ENCODE measurements at places on chromosomes 5 and 9. TPM values are rescaled to one million over a fixed set of nuclear protein-coding genes. Genes with fewer than 3 reads are reported as not detected.

DNA sequence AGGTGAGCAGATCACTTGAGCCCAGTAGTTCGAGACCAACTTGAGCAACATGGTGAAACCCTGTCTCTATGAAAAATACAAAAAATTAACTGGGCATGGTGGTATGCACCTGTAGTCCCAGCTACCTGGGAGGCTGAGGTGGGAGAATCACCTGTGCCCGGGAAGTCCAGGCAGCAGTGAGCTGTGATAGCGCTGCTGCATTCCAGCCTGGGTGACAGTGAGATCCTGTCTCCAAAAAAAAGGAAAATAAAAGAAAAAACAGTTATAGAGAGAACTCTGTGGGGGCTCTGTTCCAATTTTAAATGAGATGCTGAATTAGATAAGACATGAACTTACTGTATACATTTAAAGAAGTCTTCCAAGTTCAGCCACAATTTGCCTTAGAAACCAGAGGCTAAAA, 44.2 kb downstream of the SLC38A9 start:
- no peak for DNase-seq

DNA sequence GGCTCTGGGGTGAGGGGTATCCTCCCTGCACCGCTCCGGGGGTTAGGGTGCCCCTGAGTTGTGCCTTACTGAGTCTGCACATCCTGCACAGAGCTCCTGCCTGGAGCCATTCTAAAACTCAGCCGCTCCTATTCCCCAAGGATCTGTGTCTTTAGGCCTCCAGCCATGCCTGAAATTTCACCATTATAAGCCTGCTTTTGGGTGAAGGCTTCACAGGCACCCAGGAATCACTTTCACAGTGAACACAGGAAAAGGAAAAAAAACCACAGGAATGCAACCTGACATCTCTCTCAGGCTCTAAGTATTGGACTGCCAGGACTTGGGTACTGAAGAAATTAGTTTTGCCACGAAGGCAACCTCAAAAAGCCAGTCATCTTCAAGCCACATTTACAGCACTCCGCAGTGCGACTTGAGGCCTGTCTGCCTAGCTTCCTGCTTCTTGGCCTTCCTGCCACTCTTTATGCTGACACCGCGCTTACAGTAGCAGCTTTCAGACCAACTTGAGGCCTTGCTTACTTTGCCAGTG, 30.9 kb downstream of the GALNT10 start:
- peak; percentile 42 for DNase-seq

MCIDAS gene
- 2.7 TPM for total RNA-seq

DNA sequence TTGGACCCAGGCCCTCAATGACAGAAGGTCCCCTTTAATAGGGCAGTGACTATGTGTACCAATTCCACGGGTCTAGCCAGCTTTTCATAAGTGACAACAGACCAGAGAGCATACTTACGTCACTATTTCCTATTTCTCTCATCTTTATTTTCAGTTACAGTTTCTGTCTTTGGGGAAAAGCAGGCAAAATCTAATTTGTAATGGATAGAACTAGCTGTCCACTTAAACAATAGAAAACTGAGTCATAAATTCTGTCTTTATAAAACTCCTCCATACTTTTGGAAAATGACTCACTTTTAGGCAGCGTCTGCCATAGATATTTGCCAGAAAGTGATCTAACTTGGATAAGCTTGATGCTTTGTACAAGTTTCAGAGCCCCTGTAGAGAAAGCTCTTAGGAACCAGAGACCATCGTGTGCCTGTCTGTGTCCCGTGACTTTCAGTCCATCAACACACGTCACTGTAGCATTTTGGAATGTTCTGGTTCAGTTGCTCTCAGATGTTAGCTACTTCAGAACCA, 101.9 kb downstream of the F2RL2 start:
- DNase-seq, result no peak

DNA sequence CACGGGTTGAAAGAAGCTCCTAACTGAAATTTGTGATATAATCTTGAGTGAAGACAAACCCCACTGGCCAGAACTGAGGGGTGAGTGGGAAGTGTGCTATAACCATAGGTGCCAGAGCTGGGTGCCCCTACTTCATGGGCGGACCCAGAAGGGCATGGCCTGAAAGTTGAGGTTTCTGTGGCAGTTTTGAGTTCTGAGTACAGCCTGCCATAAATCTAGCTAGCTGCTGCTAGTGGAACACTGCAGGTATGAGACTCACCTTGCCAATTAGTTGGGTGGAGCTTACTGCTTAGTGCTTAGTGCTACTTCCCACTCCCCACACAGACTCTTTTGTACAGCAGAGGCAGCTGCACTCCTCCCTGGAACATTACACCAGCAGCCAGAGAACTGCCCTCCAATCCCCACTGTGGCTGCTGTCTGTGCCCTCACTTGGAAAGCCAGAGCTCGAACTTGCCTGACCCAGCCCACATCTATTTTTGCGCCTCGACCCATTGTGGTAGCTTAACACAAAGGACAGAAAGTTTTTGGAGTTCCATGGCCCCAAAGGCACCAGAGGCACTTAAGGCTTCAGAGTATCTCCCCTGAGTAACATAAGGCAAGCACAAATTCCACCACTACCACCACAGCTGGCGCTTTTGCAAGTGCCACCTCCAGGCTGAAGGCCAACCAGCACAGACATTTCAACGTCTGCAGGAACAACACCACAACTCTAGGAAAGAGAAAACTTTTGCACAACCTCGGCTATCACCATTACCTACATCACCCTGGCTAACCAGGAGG, 27.1 kb upstream of the PTGER4 start:
- no peak for DNase-seq
